ENCODE measurements at places on chromosomes 3 and 15.

- DNase-seq = peak; percentile 6
Observed at GRCh38 chr3:168272343-168272985, 176.7 kb upstream of the GOLIM4 start.

GRCh38 chr3:120795959-120796358 lies 53.4 kb downstream of the GTF2E1 start:
- no peak for DNase-seq

- DNase-seq = peak; percentile 45
Observed at GRCh38 chr15:48681353-48681752, 35.8 kb upstream of the FBN1 start.

DNA sequence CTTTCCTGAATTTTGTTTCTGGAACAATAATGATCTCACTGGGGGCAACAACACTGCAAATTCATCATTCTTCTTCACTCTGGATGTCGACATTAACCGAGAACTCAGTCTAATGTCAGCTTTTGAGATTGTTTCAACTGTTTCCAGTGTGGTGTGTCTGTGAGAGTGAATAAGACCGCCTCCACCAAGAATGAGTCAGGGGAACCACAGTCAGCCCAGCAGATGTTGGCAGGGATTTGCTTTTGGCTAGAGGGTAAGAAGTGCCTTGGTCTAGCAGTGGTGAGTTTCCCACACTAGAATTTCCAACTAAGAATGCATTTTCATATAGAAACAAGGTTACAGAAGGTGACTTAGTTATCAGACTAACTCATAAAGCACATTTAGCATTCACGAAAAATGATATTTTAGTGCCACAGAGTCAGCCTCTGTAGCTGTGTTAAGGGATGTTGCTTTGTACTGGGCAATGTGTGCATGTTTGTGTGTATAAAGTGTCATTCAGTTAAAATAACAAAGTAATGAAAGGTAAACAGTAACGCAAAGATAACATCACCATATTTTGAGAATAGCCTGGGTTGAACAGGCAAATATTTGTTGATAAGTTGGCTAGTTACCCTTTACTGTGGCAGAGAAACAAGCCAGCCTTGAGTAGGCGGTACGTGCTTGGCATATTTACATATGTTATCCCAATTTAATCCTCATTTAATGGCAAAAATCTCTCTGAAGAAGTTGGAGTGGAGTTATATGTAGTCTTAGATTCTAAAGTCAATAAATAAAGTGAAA lies 33.8 kb downstream of the DRD3 start:
- peak; percentile 93 for DNase-seq

- no peak for DNase-seq
Observed at GRCh38 chr3:111648991-111649579, 53.9 kb upstream of the ZBED2 start.

- DNase-seq = no peak
Observed at GRCh38 chr15:90159213-90159612, 41.9 kb upstream of the SEMA4B start.

- DNase-seq = no peak
Observed at GRCh38 chr3:119236756-119237155, 3.9 kb downstream of the B4GALT4 start.

DNA sequence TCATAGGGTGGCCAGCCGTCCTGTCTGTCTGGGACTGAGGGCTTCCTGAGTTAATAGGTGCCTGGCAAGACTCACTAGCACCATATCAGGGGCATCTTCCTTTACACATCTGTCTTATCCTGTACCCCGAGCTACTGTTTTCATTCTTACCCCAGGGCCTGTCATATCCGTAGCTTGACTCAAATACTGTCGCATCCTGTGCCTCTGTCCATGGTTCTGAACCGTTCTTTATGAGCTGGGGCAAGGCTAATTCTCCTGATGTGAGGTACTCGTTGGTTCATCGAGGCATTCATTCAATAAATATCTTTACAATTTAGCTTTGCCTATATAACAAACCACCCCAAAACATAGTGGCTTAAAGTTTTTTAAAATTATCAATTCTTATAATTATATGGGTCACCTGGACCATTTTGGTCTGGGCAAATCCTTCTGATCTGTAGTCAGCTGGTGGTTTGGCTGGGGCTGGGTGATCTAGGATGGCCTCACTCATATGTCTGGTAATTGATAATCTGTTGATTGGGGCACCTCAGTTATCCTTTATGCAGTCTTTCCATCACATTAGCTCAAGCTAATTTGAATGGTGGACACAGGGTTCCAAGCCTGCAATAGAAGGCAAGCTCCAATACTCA lies 121.2 kb downstream of the TLE3 start:
- DNase-seq = peak; percentile 58

DNA sequence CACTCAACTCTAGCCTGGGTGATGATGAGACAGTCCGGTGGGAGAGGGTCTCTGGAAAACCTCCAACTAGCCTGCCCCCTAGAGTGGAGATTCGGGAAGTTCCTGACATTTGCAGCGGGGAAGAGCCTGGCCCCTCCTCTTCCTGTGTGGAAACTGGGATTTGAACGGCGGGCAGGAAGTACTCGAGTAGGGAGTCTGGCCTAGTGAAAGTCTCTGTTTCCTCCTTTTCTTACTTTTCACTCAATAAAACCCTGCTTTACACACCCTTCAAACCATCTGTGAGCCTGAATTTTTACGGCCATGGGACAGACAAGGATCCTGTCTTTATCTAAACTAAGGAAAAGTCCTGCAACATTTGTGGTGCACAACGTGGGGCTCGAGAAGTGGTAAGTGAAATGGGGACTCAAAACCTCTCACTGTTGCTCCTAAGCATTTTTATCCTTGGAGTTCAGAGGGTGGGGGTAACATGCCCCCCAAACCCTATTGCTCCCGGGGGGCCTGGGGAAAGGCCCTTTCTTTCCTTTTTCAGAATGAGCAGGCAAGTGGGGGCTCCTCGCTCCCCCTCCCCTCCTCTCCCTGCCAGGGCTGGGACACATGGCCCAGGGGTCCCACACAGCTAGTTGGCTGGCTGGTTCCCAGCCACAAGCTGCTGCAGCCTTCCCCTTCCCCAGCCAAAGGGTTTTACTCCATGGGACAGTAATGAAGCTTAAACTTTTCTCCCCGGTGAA lies 224.7 kb upstream of the GBE1 start:
- DNase-seq = no peak

GRCh38 chr15:68528626-68529290 lies 50.0 kb upstream of the CORO2B start:
- DNase-seq = peak; percentile 51

GRCh38 chr15:77470235-77470634 lies 49.5 kb downstream of the HMG20A start:
- no peak for DNase-seq

DNA sequence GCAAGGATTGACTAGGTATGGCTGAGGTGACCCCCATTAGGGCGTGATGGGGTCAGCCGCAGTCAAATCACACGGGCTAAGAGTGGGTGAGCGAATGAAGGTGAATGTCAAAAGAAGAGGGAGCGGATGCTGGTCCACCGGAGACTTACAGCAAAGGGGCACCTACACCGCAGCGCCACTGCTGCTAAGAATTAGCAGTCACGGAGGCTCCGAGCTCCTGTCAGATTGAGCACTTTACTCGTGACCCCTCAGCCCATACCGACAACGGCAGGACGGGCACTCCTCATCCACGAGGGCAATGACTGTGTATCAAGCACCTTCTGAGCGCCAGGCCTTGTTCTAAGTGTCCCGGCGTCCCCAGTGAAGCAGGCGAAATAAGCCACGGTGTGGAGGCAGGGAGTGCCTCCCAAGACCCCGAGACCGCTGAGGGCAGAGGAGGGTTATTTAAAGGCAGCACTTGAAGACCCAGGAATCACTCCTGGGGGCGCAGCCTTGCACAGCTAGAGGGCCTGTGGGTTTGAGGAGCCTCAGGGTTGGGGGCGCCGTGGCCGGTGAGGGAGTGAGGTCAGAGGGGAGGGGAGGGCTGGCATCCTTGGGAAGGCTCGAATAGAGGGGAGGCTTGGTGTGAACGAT lies 61.6 kb upstream of the GATA2 start:
- DNase-seq = no peak

DNA sequence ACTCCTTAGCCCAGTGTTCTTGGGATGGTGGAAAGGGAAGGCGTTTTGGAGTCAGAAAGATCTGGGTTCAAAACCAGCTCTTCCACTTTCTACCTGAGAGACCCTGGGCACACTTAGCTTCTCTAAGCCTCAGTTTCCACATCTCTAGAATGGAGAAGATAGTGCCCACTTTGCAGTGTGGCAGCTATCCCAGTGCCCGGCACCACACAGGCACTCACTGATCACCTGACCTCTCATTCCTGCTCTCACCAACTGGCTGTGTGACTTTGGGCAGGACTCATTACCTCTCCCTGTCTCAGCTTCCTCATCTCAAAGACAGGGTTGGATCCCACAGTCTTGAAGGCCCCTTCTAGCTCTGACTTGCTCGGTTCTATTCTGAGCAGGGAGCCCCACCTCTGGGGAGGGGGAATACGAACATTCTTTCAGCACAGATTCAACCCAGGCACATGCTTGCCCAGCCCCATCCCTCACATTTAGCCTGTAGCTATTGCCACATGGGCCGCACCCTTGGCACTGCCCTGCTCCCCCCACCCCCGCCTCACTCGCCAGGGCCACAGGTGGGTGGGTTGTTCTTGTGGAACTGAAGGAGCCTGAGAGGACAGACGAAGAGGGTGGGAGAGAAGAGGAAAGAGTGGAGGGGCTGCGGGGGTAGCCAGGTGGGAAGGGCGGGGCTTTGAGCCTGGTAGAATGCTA lies 39.2 kb downstream of the EPHB3 start:
- no peak for DNase-seq

DNA sequence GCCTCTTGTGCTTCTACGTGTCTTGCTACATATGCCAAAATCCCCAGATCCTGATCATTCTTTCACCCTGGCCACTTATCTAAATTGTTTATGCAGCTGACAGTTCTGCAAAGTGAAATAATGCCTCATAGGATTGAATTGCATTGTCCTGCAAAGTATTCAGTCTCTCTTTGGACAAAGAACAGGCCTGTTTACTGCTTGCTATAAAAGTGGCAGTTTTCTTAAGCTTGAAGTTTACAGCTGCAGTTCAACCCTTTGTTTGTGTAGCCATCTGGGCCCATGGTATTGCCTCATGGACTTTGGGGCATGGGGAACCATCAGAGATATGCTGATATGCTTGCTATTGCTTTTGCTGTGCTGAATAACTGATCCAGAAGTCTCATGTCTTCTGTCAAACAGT lies 523.2 kb downstream of the OTOL1 start:
- no peak for DNase-seq

GRCh38 chr3:8366219-8366810 lies 135.3 kb upstream of the LMCD1 start:
- DNase-seq = peak; percentile 7

DNA sequence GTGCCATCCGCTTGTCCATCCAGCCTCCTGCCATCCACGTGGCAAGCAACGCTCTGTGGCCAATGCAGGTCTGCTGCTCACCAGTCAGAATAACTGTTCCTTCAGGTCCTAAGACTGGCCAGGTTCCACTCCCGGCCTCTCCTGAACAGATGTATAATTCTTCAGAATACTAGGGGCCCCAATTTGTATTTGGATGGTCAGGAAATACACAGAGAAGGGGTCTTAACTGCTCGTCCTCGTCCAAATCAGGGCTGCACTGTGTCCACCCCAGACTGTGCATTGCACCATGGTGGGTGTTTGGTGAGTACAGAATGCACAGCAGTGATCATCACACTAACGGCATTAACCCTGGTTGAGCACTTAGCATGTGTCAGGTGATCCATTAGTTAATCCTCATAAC lies 46.0 kb downstream of the MINAR1 start:
- no peak for DNase-seq

DNA sequence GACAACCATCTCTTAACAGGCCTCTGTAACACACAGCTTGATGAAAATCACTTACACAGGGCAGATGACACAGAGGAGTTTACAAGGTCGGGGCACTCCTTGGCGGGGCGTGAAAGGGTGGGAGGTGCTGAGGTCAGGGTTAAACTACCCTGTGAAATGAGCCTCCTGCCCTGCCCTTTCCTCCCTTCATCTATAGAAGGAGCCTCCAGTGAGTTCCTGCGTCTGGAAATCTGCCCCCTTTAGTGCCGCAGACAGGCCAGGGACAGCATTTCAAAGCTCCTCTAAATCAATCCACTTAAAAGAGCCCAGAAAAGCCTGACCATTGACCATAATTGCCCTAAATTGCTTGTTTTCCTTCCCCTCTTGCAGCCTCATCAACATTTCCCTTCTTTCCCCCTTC lies 1.9 kb downstream of the ROBO1 start:
- DNase-seq = no peak

DNA sequence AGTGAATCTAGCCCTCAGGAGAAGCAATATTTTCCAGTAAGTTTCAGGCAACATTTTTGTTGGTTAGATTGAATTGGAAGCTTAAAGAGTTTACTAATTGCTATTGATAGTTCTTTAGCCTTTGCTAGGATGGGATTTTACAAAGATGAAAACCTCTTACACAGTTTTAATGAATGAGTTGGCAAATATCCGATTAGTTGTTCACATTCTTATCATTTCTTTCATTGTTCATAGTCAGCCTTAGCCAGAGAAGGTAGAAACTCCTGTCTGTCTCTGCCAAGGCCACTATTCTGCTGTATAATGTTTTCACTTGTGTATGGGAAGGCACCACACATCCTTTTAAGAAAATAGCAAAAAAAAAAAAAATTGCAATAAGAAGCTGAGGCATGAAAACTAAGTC lies 222.0 kb upstream of the MANF start:
- DNase-seq = no peak

DNA sequence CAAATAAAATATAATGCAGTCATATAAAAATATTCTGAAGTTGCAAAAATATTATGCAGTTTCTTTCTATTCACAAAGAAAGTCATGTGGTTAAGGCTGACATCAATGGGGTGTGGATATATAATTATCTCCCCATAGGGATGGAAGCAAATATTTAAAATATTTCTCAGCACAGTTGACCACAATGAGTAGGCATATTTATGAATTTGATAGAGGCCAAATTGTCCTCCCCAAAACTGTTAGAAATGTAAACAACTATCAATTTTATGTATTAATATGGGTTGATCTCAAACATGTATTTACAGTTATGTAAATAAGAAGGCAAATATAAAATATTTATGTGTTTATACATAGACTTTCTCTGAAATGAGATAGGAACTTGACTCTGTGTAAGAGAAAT lies 246.0 kb upstream of the CBLB start:
- peak; percentile 75 for DNase-seq

DNA sequence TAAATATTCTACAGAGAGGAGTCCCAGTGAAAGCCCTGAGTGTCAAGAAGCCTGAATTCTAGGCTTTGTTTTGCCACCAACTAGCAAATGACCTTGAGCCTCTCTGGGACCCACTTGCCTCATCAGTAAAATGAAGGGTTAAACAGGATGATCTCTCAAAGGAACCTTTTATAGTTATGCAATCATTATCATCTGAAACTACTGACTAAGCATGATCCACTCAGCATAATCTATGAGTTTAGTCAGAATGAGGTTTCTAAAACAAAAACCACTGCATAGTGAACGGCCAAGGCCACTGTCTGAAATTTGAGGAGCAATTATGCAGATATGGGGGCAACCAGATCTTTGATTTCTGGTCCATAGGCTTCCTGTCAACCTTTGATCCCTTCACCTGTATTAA lies 319.0 kb downstream of the MECOM start:
- DNase-seq = peak; percentile 27

DNA sequence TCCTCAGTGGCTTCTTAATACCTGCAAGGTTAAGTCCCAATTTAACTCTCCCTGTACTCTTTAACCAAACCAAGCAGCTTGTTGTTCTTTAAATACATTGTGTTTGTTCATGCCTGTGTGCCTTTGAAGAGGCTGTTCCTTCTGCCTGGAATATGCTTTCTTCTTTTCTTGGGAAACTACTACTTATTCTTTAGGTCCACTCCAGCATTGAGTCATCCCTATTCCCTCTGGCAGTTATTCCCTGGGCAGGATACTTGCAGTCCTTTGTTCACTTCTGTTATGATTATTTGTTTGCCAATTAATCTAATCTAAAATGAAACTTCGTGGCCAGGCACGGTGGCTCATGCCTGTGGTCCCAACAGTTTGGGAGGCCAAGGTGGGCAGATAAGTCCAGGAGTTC lies 139.3 kb downstream of the ZNF609 start:
- peak; percentile 35 for DNase-seq

Measured in fibroblast of upper back skin (primary cell).